GM12878 (cell line): ENCODE measurements at places on chromosomes 4 and X.

DNA sequence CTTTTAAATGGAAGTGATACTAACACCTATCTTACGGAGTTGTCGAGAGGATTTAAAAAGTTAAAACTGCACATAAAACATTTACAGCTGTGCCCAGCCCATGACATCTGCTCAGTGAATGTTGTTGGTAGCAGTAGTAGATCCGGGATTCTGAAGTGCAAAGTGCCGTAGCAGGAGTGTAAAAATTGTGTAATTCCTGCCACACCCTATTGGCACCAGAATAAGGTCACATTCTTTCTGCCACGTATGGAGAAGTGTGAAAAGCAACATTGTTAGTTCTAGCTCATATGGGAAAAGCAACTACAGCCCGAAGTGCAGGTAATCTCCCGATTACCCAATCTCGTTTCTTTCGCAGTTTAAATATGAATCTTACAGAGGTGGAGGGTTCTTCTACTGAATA is 31.2 kb downstream of the PRIMPOL start:
- DNase-seq, result no peak

DNA sequence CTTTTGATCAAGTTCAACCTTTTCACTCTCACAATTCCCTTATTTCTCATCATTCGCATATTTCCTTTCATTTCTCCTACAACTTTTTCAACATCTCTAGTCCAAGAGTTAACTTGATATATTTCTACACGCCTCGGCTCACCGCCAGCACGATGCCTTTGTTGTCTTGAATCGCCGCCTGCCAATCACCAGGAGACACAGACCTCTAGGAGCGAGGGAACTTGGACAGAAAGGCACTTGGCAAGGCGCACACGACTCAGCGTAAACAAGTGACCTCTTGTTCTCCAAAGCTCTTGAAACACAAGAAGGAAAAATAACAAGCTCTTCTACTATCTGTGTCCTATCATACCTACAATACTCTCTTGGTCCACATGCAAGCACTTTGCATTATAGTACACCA is 27.1 kb upstream of the RBMX start:
- no peak for DNase-seq

DNA sequence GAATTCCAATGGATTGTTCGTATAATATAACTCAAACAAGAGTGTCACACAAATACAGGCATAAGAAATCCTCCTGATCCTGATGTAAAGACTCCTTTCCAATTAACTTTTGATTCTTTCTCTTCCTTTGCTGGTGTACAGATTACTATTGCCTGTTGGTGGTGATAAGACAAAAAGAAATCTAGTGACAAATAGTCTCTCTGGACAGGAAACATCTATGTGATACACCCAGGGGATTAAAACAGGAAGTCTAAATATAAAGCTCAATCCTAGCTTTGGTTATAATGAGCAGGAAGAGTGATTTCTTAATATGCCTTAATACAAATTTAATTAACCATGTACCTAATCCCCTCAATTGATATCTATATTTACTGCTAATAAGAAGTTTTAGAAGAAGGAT is 45.1 kb downstream of the ARHGEF6 start:
- DNase-seq, result no peak

GRCh38 chr4:172858731-172859230 is 309.8 kb upstream of the GALNT7 start:
- no peak for DNase-seq

DNA sequence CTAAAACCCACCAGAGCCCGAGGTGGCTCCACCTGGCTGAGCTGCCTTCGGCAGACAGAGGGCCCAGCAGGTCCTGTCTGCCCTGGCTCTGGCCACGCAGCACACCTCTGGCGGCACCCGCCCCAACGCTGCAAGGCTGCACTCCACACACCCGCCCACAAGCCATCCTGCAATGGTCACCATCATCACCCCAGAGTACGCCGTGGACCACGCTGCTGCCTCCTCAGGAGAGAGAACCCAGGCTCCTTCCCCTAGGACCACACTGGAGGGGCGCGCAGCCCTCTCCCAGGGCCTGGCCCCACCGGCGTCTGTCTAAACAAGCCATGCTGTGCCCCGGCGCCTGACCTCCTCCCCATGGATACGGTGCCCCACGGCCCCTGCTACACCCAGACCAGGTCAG is 39.6 kb upstream of the CPLX1 start:
- no peak for DNase-seq

DNA sequence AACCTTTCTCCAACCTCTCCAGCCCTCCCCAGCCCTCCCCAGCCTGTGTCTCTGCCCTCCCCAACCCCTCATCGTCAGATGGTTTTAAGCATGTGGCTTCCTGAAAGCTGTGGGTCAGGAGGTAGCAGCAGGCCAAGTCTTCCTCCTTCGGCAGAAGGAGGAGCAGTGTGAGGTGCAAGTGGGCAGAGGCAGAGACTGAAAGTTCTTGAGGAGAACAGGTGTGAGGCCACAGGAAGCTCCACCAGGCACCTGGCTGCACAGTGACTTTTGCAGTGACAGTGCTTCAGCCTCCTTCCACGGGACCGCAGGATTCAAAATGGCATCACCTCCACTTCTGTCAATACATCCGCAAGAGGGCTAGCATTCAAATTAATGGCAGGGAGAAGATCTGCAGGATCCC is 203.9 kb upstream of the LEF1 start:
- DNase-seq, result no peak
